Activated T-helper 2 cell treated with anti-CD3 and anti-CD28 coated beads, Interferon-gamma antibody, Interleukin-2, Interleukin-4, amounts not matched to agents 10 μg/mL and 5 μg/mL and 100 μg/mL, durations not matched to agents 14 hours and 24 hours and 36 hours (primary cell): ENCODE measurements at places on chromosomes 1 and 21. TPM values are rescaled to one million over a fixed set of nuclear protein-coding genes. Genes with fewer than 3 reads are reported as not detected.

GRCh38 chr1:26035959-26036755 lies 9.8 kb downstream of the SLC30A2 start:
- peak overlapping the region; percentile 94 for H3K4me3 ChIP-seq
- no peak overlapping the region for H3K27ac ChIP-seq
- H3K27me3 ChIP-seq = peaks cover 25% of the 10 kb centered on the region

ZNF593OS gene
- not detected in 2 replicates for total RNA-seq

ATP1A2 gene
- not detected in 2 replicates for total RNA-seq

DNA sequence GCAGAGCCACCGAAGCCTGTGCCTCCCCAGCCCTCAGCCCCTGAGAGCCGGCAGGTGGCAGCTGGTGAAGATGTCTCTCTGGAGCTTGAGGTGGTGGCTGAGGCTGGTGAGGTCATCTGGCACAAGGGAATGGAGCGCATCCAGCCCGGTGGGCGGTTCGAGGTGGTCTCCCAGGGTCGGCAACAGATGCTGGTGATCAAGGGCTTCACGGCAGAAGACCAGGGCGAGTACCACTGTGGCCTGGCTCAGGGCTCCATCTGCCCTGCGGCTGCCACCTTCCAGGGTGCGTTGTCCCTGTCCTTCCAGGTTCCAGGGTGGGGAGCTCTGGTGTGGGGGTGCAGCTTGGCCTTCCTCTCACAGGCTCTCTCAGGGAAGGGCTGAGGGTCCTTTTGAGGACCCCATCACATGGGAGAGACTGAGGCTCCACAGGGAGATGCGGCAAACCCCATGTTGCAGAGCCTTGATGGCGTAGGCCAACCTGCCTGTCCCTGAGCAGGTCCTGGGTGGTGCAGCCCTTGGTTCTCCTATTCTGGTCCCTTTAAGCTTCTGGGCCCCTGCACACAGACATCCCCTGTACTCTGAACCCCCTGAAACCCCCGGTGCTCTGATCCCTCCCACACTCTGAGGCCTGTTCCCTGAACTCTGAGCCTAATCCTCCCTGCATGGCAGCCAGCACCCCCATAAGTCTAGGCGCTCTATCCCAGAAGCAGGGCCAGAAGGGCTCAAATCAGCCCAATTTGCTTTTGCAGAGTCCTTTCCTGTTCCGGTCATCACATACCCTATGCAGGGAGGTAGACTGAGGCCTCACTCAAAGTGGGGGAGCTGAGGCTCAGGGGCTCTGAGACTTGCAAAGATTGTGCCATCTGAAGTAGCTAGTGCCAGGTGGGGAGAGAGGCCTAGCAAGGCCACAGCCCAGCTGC lies 88.5 kb downstream of the TRIM11 start:
- no peaks in the 10 kb centered on the region for H3K36me3 ChIP-seq
- no peak for DNase-seq
- no peaks in the 10 kb centered on the region for H3K27me3 ChIP-seq
- H3K4me3 ChIP-seq = no peak overlapping the region

TPTE gene
- total RNA-seq = not detected in 2 replicates

PROK1 gene
- total RNA-seq = not detected in 2 replicates

PGLYRP3 gene
- total RNA-seq = not detected in 2 replicates

TRIM67 gene
- total RNA-seq = not detected in 2 replicates

RGS7 gene
- not detected in 2 replicates for total RNA-seq

DNA sequence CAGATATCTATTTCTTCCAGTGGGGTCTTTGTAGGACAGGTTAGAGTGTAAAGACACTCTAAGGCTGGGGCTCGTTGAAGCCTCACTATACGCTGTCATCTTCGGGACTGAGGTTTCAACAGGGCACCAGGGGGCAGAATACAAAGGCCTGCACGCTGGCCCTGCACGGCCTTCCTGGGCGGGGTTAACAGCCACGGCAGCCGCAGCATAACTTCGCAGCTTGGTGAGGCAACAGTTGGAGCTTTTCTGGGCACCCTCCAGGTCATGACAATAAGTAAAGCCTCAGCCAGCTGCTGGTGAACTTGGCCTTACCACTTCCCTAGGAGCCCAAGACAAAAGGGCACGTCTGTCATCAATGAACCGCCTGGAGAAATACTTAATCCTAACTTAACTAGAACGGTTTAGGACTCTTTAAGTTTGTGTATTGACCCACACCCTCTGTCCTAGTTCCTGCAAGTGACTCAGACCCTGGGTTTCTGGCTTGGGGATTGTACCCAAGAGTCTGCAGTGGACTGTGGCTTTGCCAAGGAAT lies 2.3 kb upstream of the RUNX1 start:
- peak; percentile 81 for DNase-seq
- peaks cover 47% of the 10 kb centered on the region for H3K4me1 ChIP-seq
- no peaks in the 10 kb centered on the region for H3K27me3 ChIP-seq
- H3K4me3 ChIP-seq = peak overlapping the region; percentile 49
- peaks cover 21% of the 10 kb centered on the region for H3K36me3 ChIP-seq

WNT2B gene
- total RNA-seq = 0.16 TPM in 1 of 2 replicates, not detected in the other

DNA sequence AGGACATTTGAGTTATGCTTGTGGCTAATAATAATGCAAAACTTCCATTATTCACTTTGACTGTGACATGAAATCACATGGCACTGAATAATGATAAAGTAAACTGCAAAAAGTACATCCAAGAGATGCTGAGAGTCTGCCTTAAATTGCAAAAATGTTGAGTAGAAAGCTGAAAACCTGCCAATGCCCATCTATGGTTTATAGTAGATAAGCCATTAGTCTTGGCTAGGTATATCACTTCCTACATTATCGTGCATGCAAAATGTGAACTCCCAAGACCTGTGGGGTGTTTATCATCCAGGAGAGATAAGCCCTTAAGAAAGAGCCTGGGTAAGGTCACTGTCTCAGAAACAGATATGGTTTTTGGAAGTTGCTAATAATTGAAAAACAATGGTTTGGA lies 208.7 kb upstream of the DPYD start:
- no peak overlapping the region for H3K4me3 ChIP-seq
- DNase-seq = no peak
- H3K27ac ChIP-seq = no peak overlapping the region
- H3K36me3 ChIP-seq = no peaks in the 10 kb centered on the region
- no peaks in the 10 kb centered on the region for H3K4me1 ChIP-seq

- H3K4me1 ChIP-seq = no peaks in the 10 kb centered on the region
- H3K27me3 ChIP-seq = no peaks in the 10 kb centered on the region
- H3K27ac ChIP-seq = no peak overlapping the region
- no peak overlapping the region for H3K4me3 ChIP-seq
- no peak for DNase-seq
Measured at GRCh38 chr1:22639286-22639685, 2.9 kb downstream of the C1QA start.

DNA sequence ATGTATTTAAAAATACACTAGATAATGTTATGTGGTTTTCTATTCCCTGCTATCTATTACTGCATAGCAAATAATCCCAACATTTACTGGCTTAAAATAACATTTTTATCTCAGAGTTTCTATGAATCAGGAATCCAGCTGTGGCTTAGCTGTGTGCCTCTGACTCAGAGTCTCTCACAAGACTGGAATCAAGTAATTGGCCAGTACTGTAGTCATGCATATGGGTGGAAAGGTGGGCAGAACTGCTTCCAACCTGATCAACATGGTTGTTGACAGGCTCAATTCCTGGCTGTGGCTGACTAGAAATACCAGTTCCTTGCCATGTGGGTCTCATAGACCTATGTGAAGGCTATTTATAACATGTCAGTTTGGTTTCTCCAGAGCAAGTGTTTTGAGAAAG lies 131.8 kb downstream of the PDE4B start:
- H3K27me3 ChIP-seq = no peaks in the 10 kb centered on the region
- H3K27ac ChIP-seq = no peak overlapping the region

KISS1 gene
- total RNA-seq = not detected in 2 replicates

- H3K27me3 ChIP-seq = no peaks in the 10 kb centered on the region
- no peak for DNase-seq
- H3K4me3 ChIP-seq = no peak overlapping the region
- H3K27ac ChIP-seq = no peak overlapping the region
- H3K36me3 ChIP-seq = peaks cover 54% of the 10 kb centered on the region
- H3K4me1 ChIP-seq = peaks cover 9% of the 10 kb centered on the region
Measured at GRCh38 chr1:955474-955873, 3.6 kb downstream of the NOC2L start.

ELAVL4 gene
- not detected in 2 replicates for total RNA-seq

GRCh38 chr1:32962248-32962896 lies 2.2 kb downstream of the RNF19B start:
- no peaks in the 10 kb centered on the region for H3K27me3 ChIP-seq
- peaks cover 54% of the 10 kb centered on the region for H3K4me1 ChIP-seq
- H3K36me3 ChIP-seq = peaks cover 28% of the 10 kb centered on the region
- no peak for DNase-seq
- peak overlapping the region; percentile 57 for H3K27ac ChIP-seq

MGST3 gene
- total RNA-seq = 63.6 and 63.7 TPM in 2 replicates

DNA sequence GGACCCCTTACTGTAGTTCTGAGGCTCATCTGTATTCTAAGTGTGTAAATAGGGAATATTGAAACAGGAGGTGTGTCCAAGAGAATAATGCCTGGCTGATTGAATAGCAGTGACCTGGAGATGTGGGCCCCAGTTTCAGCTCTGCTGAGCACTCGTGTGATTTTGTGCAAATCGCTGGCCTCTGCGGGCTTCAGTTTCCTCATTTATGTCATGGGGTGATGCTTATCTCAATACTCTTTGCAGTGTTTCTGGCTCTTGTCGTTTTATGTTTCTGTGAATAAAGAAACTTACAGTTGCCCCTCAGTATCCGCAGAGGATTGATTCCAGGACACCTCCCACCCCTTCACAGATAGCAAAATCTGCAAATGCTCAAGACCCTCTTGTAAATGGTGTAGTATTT lies 5.0 kb downstream of the COG2 start:
- H3K4me1 ChIP-seq = peaks cover 31% of the 10 kb centered on the region
- peaks cover 31% of the 10 kb centered on the region for H3K36me3 ChIP-seq
- no peak overlapping the region for H3K4me3 ChIP-seq
- no peak overlapping the region for H3K27ac ChIP-seq
- no peak for DNase-seq
- H3K27me3 ChIP-seq = no peaks in the 10 kb centered on the region

C2CD2 gene
- total RNA-seq = 8.6 and 11.1 TPM in 2 replicates

OR2T29 gene
- total RNA-seq = not detected in 2 replicates

GRCh38 chr1:39969531-39970270 lies 14.8 kb downstream of the MFSD2A start:
- no peak overlapping the region for H3K27ac ChIP-seq
- H3K27me3 ChIP-seq = peaks cover 2% of the 10 kb centered on the region
- peaks cover 5% of the 10 kb centered on the region for H3K4me1 ChIP-seq
- no peak overlapping the region for H3K4me3 ChIP-seq
- peaks cover 56% of the 10 kb centered on the region for H3K36me3 ChIP-seq
- no peak for DNase-seq

- H3K36me3 ChIP-seq = peaks cover 12% of the 10 kb centered on the region
- no peaks in the 10 kb centered on the region for H3K27me3 ChIP-seq
- H3K27ac ChIP-seq = no peak overlapping the region
- no peak overlapping the region for H3K4me3 ChIP-seq
Measured at GRCh38 chr1:226248091-226248490, 24.6 kb downstream of the MIXL1 start.

C1orf116 gene
- not detected in 2 replicates for total RNA-seq

- DNase-seq = no peak
- H3K27me3 ChIP-seq = peaks cover 3% of the 10 kb centered on the region
- no peak overlapping the region for H3K4me3 ChIP-seq
Measured at GRCh38 chr1:208004851-208005250, 93.9 kb upstream of the CD34 start.

OR14K1 gene
- total RNA-seq = not detected in 2 replicates

GBP7 gene
- total RNA-seq = not detected in 2 replicates

DNA sequence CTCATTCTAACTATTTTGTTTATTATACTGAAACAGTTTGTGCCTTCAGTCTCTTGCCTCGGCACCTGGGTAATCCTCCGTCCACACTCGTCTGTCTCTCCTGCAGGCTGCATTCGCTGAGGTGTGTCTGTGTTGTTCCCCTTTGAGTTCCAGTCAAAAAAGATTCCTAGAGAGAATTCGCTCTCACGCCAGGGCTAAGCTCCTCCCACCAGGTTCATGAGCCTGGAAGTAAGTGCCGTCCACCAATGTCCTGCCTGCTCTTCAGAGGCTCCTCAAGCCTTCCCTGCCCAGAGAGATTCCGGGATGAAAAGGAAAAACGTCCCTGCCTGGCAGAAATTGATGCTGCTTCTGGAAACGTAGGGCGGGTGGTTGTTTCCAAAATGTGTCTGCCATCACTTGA lies 12.9 kb downstream of the KIAA2013 start:
- DNase-seq = no peak
- no peak overlapping the region for H3K4me3 ChIP-seq
- H3K36me3 ChIP-seq = no peaks in the 10 kb centered on the region
- H3K27ac ChIP-seq = no peak overlapping the region
- no peaks in the 10 kb centered on the region for H3K27me3 ChIP-seq

- no peak overlapping the region for H3K27ac ChIP-seq
- no peaks in the 10 kb centered on the region for H3K27me3 ChIP-seq
- no peaks in the 10 kb centered on the region for H3K36me3 ChIP-seq
- no peak overlapping the region for H3K4me3 ChIP-seq
Measured at GRCh38 chr1:29716306-29716705, 480.0 kb downstream of the PTPRU start.

- no peak for DNase-seq
- H3K4me3 ChIP-seq = no peak overlapping the region
- H3K27ac ChIP-seq = peak overlapping the region; percentile 19
- peaks cover 4% of the 10 kb centered on the region for H3K36me3 ChIP-seq
Measured at GRCh38 chr1:109904105-109904817, 6.4 kb upstream of the CSF1 start.

RBP7 gene
- not detected in 2 replicates for total RNA-seq

- H3K36me3 ChIP-seq = peaks cover 7% of the 10 kb centered on the region
- no peak overlapping the region for H3K27ac ChIP-seq
- no peaks in the 10 kb centered on the region for H3K27me3 ChIP-seq
- peaks cover 57% of the 10 kb centered on the region for H3K4me1 ChIP-seq
Measured at GRCh38 chr21:41422546-41423304, 3.3 kb upstream of the MX1 start.

DNA sequence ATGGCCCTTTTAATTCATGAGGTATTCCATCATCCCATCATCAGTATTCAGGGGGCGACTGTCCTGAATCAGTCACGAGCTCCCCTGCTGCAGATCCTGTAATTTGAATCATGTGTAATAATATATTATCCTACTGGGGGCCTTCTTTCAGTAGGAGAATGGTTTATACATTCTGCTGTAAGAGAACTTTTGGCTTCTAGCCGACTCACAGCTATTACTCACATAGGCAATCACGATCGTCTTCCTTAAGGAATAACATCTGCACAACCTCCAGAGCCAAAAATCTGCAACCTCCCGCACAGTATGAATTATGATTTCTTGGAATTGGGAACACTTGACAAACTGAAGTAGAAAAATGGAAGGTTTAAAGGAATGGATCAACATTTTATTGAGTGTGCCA lies 343.0 kb downstream of the USP25 start:
- H3K36me3 ChIP-seq = no peaks in the 10 kb centered on the region
- no peaks in the 10 kb centered on the region for H3K27me3 ChIP-seq
- no peaks in the 10 kb centered on the region for H3K4me1 ChIP-seq
- DNase-seq = no peak

GRCh38 chr1:246565751-246566127 lies 322 bp downstream of the TFB2M start:
- DNase-seq = no peak
- no peaks in the 10 kb centered on the region for H3K27me3 ChIP-seq
- peak overlapping the region; percentile 98 for H3K27ac ChIP-seq
- H3K4me1 ChIP-seq = peaks cover 35% of the 10 kb centered on the region

DNA sequence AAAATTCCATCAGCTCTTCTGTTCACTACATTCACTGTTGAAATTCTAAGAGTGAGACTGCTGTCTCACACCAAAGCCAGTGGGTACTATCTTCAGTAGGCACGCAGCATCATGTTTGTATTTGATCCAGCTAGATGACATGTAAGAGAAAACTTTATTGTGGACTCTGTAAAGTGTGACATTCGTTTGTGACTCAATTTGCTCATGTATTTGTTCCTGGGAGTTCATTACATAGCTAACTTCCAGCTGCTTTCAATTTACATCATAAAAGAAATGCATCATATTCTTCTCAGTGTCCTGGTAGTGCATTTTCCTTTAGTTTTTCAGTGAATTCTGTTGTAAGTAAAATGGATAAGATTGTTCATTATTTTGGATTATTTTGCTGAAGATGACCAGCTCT lies 31.4 kb downstream of the CTH start:
- no peak overlapping the region for H3K27ac ChIP-seq
- H3K36me3 ChIP-seq = peaks cover 33% of the 10 kb centered on the region
- no peak overlapping the region for H3K4me3 ChIP-seq
